A172 (cell line): ENCODE measurements at places on chromosomes 16 and 17.

DNA sequence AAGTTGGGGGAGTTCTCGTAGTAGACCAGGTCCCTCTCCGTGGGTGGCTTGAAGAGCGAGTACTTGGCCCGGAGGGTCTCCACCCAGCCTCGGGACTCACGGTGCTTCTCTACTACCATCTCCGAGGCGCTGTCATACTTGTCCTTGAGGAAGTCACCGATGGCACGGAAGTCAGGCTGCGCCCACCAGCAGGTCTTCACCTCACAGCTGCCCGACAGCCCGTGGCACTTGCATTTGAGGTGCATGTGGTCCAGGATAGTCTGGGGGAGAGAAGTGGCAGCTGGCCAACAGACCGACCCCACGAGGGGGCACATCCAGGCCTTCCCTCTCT, 50.0 kb downstream of the WNT3 start:
- no peak for DNase-seq

DNA sequence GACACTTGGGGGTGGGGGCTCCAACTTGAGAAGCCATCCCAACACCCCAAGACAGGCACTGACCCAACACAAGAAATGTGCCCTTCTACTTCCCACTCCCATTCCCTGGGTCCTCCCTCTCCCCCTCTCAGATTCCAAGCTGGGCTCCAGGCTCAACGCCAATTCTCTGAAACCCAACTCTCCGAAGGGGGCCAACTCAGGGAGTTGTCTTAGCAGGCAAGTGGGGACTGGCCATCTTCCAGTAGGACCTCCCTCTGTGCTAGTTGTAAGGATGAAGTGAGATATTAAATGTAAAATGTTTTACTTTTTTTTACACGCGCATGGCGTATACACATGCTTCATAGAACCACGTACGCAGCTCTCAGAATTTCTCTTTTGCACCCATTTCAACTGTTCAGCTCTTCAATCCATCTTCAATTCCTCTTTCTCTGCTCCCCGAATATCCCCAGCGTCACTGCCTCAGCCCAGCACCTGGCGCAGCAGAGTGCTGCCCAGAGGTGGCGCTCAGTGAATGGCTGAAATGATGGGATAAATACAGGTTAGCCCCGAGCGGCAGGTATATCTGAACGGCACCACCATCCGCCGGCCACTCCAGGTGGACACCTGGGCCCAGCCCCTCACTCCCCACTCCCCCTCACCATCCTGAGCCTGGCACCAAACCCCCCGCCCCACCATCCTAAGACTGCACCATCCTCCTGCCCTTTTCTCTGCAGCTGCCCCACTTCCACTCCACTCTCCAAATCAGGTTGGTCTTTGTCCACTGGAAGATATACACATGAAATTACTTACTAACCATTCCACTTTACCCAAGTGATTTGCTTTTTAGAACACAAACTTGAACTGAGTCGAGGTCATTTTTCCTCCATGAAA, 43.9 kb upstream of the TNRC6C start:
- no peak for DNase-seq

DNA sequence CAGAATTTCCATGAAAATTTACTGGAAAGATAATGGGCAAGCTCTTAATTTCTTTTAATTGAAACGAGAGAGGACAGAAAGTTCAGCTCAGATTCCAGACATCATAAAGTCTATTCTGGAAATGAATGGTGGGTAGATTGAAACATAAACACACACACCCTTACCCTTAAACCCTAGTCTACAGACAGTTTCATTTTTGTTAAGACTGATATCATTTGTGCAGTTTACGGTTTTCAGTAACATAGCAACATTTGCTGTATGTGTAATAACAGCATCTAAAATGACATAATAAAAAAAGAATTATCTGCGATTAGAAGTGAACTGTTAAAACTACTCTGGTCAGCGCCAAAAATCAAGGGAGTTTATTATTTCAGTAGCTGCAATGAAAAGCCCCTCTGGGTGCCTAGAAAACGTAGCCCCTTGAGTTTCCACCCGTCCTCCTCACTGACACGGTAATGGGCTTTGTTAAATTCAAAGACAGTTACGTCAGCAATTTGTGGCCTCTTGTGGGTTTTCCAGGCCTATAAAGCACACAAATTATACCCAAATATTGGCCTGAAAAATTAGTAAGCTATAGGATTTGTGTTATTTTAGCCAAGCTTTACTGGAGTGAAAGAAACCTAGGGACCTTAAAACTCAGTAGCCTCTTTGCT, 520.6 kb upstream of the SOX9 start:
- DNase-seq, result no peak

DNA sequence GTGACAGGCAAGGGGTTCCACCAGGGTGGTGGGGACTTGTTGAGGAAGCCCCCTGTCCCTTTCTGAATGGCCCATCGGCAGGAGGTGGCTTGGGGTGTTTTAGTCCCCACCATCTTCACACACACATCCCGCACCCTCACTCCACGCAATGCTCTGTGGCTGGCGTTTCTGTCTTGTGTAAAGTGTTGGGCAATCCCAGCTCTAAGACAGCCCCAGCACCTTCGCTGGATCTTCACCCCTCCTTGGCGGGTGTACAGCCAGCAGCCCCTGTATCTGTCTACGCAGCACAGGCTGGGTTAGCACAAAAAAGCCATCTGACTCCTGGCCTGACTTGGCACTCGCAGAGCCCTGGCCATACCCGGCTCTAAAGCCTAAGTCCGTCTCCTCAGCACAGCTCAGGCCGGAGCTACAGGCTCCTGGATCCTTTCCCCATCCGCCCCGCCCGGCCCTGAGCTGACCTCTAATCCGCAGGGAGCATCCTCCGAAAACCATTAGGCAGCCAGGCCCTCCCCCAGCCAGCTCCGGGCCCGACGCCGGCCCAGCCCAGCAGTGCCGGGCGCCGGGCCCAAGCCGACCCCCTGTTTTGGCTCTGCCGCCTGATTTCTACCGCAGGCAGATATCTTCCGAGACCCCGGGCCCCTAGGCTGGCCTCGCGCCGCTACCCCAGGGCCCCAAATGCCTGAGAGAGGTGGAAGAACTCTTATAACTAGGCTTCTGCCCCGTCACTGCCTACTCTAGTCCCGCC, 42.4 kb upstream of the TAC4 start:
- DNase-seq, result no peak

- no peak for DNase-seq
Observed at GRCh38 chr17:29189355-29189754, 9.2 kb upstream of the MYO18A start.

DNA sequence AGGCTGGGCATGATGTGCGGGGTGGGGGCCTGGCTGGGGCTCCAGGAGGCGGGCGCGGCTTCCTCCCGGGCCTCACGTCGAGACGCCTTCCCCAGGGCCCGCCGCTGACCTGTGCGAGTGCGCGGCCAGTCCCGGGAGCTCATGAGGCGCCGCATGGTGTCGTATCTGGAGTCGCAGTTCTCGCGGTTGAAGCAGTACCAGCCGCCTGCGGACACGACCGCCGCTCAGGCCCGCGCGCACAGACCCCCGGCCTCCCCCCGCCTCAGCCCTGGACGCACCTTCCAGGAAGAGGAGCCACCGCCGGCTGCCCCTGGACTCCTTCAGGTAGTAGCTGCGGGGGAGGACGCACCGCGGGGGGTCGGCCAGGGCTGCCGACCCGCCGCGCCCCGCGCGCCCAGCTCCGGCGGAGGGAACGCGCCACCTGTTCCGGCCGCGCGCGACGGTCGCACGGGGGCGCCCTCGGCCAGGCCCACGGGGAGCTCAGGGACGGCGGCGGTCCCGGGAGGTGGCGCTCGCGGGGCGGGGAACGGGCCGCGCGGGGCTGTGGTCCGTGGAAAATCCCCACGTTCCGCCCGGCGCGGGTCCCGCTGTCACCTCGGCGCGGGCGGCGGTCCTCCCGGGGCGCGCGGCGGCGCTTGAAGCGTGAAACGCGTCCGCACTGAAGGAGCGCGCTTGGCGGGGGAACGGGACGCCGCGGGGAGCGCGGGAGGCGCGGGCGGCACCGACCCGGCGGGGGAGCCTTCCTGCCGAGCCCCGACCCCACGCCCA, 1.4 kb downstream of the NOTUM start:
- no peak for DNase-seq

GRCh38 chr16:16075488-16076422, 126.3 kb downstream of the ABCC1 start:
- DNase-seq, result no peak

GRCh38 chr17:77316191-77316641, 175.4 kb downstream of the SEC14L1 start:
- peak; percentile 88 for DNase-seq

GRCh38 chr16:78252757-78253156, 153.3 kb downstream of the WWOX start:
- DNase-seq, result no peak

DNA sequence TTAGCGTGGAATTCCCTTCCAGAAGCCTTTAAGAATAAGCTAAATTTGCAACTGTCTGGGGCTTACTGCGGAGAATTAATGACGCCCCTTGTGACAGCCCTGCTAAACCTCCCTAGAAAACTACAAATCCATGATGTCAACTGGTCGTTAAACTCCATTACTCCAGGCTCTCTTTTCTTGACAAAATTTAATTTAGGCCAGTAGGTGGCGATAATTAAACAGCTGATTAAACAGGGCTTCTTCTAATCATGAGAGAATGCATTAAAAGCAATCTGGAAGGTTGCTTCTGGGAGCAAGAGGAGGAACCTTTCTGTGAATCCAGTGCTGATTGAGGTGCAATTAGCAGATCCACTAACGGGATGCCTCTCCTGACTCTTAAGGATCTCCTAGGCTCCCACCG, 8.1 kb upstream of the NLRP1 start:
- peak; percentile 55 for DNase-seq

DNA sequence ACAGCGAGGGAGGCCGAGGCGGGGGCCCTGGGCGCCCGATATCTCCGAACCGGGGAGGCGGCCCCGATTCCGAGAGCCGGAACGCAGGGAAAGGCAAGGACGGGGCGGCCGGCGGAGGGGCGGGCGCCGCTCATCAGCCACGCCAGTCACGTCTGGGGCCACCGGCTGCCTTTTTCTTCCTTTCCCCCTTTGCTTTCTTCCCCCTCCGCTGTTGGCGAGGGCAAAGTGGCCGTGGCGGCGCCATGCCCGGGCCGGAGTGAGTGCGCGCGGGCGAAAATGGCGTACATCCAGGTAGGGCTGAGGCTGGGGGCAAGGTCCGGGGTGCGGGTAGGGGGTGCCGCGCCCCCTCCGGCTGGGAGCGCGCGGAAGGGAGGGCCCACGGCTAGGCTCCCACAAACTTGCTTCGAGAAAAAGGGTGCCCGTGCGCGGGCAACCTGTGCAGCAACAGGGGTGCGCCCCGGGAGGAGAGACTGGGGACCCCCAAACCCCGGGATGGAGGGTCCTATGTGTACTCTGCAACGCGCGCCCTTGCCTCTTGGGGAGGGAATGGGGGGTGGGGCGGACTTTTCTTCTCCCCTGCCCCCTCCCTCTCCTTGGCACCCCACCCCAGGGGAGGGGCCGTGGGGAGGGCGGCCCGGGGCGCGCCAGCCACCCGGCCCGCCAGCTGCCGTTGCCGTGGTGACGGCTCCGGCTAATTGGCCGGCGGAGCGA, 486 bp downstream of the SYT17 start:
- no peak for DNase-seq

GRCh38 chr16:70437017-70437581, 1.8 kb downstream of the ST3GAL2 start:
- no peak for DNase-seq

GRCh38 chr17:49363251-49363650, 1.2 kb upstream of the ZNF652 start:
- DNase-seq, result no peak

- no peak for DNase-seq
Observed at GRCh38 chr16:66832190-66832589, 1.4 kb upstream of the NAE1 start.

- DNase-seq, result peak; percentile 26
Observed at GRCh38 chr17:21686165-21687015, 5.9 kb upstream of the KCNJ18 start.

- DNase-seq, result no peak
Observed at GRCh38 chr17:44948315-44948795, 782 bp upstream of the KIF18B start.

DNA sequence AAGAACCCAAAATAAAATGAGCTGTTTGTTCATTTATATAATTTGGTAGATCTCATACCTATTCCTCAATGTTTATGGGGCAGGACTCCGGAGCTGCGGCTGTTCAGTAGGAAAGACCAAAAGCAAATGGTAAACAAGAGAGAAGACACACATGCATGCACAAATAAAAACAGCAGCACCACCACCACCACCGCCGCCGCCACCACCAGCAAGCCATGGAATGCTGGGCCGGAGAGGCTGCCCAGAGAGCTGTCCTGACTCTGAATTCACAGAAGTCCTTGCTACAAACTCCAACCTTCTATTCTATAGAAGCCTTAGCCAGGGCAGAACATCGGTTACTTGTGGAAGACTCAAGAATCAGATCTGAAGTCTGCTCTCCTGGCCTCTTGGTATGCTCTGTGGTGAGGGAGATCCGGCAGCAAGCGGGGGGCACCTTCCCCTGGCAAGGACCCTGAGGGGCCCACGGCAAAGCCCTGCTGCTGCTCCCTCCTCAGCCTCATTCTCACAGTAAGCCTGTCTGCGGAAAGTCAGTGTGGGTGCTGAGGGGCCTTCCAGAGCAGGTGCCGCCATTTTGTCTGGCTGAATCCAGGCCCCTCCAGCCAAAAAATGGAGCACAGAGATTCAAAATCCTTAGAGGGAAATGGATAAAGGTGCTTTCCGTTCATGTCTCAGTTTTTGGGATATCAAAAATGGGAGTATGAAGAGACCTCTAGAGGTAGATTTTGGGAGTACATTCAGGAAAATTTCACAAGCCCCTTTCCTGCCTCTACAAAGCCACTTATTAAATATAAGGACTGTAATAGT, 6.4 kb upstream of the FOXJ1 start:
- peak; percentile 35 for DNase-seq

- peak; percentile 66 for DNase-seq
Observed at GRCh38 chr16:50102051-50102746, 36.4 kb downstream of the HEATR3 start.

- no peak for DNase-seq
Observed at GRCh38 chr17:65020284-65020683, 36.3 kb downstream of the GNA13 start.

DNA sequence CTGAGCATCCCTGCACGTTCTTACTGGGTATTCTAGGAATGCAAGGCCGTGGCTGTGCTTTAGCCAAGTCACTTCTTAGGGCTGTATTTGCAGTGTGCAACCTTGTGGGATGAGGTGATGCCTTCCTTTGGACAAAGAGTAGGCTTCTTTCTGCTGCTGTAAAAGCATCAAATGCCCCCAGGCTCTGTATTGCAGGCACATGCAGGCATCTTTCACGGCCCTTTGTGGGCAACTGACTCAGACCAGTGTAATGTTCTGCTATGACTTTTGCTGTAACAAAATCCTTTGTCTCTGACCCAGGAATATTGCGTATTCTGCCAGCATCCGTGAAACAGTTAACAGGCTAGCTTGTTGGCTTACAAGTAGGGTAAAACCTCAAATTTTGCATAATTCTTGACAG, 30.9 kb upstream of the GCSH start:
- peak; percentile 17 for DNase-seq

GRCh38 chr17:57699751-57700219, 45.3 kb downstream of the CCDC182 start:
- no peak for DNase-seq

DNA sequence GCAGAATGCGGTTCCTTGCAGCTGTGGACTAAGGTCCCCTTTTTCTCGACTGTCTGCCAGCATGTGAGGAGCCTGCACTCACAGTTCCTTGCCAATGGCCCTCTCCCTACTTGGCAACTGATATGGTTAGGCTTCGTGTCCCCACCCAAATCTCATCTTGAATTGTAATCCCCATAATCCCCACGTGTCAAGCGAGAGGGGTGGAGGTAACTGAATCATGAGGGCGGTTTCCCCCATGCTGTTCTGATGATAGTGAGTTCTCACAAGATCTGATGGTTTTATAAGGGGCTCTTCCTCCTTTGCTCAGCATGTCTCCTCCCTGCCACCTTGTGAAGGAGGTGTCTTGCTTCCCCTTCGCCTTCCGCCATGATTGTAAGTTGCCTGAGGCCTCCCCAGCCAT, 19.9 kb downstream of the CIAPIN1 start:
- DNase-seq, result no peak

GRCh38 chr16:87713451-87714229, 52.1 kb downstream of the KLHDC4 start:
- DNase-seq, result no peak
